ENCODE measurements at places on chromosomes 4 and X.

GRCh38 chrX:153374426-153374825 is 26.7 kb downstream of the PNMA6E start:
- DNase-seq = no peak

DNA sequence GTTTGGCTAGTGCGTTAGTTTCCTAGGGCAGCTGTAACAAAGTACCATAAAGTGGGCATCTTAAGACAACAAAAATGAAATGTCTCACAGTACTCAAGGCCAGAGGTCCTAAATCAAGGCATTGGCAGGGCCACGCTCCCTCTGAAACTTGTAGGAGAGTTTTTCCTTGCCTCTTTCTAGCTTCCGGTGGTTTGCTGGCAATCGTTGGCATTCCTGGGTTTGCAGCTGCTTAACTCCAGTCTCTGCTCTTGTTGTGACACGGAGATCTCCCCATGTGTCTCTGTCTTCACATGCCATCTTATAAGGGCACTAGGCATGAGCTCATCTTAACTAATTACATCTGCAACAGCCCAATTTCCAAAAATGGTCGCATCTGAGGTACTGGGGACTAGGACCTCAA is 362.0 kb upstream of the BOD1L1 start:
- no peak for DNase-seq

- no peak for DNase-seq
Observed at GRCh38 chr4:95693594-95693993, 144.8 kb upstream of the UNC5C start.

DNA sequence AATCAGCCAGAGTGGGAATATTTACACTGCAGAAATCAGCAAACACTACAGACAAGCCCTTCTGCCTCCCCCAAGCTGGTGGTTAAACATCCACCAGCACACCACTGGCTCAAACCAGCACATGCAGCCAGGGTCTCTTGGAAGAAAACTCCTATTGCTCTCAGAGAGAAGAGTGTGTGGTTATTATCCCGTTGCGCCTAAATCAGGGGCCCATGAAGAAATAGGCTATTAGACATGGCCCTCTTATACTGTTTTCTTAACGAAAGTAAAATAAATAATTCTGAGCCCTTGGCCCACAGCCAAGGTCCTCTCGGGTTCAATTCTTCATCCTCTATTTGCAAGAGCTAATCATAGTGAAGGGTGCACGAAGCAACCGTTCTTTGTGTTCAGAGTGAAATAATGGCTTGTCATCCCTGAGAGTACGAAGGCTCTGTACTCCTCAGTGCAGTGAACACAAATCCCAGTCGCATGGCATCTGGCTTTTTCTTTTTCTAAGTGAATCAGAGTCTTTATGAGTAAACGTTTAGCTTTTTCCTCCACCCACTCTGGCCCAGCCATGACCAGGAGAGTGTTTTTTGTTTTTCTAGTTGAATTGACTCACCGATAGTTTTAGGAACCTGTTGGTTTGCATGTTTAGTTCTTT is 33.4 kb upstream of the RBM47 start:
- no peak for DNase-seq

DNA sequence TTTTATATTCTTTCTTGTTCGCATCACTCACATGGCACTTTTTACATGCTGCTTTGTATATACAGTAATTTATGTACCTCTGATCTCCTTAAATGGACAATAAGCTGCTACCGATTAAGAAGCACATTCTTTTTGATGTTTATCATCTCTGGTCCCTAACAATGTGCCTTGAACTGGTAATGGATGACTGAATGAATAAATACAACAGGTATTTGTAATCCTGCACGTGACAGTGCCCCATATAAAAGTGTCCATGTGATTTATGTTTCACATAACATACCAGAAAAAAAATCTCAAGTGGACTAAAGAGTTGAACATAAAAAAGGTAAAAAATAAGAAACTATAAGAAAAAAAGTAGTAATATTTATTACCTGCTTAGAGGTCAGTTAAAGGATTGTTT is 7.7 kb upstream of the SLAIN2 start:
- no peak for DNase-seq

- DNase-seq = no peak
Observed at GRCh38 chrX:29531336-29531735, 684.0 kb upstream of the MAGEB2 start.

DNA sequence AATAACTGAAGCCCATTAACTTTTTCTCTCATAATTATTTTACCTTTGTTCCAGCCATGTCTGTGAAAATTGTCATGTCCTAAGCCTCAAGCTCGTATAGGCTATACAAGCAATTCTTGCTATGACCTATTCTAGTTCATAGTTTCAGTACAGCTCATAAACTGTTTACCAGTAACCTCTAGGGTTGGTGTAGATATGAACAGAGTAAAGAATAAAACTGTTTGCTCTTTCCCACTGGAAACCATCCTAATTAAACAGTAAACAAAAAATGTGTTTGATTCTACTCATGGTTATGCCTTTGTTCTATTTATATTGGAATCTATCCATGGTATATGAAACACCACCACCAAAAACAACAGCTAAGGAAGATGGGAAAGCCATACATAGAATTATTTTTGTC is 1444.0 kb upstream of the PCDH7 start:
- no peak for DNase-seq

- peak; percentile 47 for DNase-seq
Observed at GRCh38 chr4:40719008-40719623, 30.6 kb upstream of the NSUN7 start.

GRCh38 chrX:15216280-15216679 is 53.6 kb downstream of the ASB9 start:
- no peak for DNase-seq

DNA sequence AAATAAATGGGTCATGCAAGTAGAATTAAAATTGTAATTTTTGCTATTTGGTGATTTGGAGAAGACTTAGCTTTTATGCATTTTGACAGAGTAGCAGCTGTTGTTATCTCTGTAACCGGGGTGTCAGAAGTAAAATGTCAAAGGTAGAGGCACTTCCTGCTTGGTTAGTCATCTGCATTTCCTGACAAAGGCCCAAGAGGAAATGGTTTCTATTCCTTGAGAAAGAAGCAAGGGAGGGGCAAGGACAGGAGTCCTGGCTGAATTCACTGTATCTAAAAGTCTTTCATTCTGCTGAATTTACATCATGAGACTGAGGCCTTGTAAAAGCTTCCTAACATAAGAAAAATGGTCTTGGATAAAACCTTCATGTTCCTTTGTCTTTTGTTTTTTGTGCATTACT is 550.9 kb upstream of the BOD1L1 start:
- DNase-seq = peak; percentile 4

DNA sequence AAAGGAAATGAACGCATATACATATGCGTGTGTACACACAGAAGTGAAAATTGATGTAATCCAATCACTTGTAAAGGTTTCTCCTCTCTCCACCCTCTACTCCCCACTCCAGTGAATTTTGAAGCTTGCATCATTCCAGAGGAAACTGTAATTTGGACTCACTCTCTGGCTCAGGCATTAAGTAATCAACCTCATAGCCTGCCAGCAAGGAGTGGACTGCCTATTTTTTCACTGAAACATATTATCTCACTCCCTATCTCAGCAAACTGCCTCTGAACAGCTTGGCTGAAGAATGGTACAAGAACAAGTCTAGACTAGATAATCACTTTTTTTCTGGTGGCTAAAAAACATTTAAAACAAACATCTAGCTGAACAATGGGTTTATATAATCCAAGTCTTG is 124.2 kb downstream of the C4orf51 start:
- peak; percentile 89 for DNase-seq

DNA sequence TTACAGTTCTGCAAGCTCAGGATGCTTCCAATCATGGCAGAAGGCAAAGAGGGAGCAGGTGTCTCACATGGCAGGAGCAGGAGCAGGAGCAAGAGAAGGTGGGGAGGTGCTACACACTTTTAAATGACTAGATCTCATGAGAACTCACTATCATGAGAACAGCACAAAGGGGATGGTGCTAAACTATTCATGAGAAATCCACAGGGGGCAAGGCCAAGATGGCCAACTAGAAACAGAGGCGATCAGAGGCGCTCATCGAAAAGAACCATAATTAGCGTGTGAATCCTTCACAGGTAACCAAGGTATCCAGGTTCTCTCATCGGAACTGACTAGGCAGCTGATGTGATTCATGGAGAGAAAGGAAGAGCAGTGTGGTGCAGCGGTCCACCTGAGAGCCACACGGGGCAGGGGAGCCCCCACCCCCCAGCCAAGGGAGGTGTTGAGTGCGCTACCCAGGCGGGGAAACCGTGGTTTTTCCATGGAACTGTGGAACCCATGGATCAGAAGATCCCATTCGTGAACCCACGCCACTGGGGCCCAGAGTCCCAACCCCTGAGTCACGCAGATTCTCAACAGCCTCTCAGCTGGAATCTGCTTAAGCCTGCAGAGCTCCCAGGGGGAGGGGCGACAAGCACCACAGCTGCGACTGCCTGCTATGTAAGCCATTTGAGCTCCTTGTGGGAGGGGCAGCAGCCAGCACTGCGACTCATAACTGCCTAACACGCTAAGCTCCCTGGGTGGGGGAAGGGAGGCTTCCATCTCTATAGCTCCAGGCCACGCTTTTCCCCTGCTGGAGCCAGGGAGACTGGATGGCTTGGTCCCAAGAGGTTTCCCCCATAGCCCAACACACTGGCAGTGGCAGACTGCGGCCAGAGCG is 46.7 kb downstream of the FGF16 start:
- DNase-seq = peak; percentile 14

DNA sequence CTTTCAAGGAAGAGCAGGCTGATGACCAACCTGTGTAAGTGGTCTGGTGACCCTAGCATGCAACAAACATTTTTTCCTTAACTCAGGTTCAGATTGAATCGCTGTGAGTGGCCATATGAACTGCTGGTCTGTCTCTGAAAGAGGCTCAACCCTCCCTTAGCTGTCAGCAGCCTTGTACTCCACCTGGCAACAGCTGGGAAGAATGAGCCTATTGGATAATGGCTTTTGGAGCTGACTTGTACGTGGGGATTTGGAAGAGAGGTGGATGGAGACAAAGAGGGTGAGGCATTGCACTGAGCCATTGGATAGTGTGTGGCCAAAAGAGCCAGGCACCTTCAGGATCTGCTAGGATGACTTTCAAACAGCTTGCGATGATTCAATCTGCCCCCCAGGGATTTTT is 35.7 kb upstream of the BMP15 start:
- DNase-seq = no peak

- DNase-seq = no peak
Observed at GRCh38 chr4:9898596-9899305, 117.3 kb downstream of the DRD5 start.

DNA sequence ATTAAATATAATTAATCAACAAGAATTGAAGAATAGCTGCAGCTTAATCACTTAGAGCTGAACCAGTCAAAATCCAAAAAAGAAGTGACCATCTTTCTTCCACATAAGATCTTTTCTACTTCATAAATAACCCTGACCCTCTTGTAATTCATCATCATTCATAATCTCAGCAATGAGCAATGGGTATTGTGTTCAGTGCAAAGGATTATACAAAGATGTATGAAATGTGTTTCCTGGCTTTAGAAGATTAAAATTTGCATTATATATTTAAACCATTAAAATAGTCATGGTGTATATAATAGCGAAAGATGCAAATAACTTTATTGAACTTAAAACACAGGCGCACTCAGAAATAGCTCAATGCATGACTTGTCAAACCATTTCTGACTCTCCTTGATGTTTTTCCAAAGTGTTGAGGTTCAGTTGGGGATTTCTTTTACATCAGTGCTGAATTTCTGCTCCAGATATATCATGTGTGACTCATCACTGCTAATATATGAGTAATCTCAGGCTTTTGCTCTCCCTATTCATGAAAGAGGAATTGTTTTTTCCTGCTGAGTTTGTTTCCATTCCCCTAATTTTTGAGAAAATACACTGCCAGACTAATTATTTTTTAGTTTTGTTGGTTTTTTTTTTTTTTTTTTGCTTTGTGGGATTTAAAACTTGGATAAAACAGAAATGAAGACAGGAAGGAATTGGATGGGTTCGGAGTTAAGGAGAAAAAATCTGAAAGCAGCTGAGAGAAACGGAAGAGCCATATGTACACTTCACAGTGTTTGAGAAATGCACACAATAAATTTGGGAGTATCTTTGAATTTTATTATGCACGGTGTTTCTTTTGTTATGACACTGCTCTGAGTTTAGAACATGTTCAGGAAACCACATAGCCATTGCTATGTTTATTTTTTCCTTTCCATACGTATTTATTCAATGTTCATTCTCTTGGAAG is 290.1 kb upstream of the PCDH7 start:
- DNase-seq = peak; percentile 31

DNA sequence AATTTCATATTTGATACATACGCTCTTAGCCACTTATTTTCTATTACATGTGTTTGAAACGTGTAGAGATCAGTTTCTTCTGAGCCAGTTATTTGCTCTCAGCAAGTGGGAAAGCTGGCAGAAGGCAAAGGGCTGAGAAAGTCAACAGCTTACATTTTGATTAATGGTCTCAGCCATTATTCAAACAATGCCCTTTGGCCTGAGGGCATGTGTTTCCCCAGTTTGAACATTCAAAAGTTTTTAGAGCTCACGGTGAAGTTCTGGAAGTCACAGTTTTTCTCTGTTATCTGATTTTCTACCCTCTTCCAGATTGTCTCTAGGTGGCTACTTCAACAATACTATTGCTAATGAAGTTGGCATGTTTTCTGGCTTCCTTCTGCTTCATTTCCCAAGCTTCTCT is 591.8 kb upstream of the CPEB2 start:
- no peak for DNase-seq

GRCh38 chrX:149370097-149370496 is 135.0 kb downstream of the IDS start:
- no peak for DNase-seq

- peak; percentile 18 for DNase-seq
Observed at GRCh38 chrX:1468250-1468772, 15.6 kb upstream of the ASMTL start.

DNA sequence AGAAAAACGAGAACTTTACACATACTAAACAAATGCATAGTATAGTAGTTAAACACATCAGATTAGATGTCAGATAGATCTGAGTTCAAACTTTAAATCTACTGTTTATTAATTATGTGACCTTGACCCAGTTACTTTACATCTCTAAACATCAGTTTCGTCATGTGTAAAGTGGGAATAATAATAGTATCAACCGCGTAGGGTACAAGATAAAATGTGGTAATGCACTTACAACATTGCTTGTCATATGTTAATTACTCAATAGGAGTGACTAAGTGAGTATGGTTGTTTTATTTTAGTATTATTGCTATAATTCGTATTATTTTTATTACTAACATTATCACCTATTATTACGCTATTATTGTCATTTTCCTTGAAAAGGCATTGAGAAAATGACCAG is 144.2 kb downstream of the KLHL4 start:
- DNase-seq = no peak

GRCh38 chr4:122911588-122911987 is 10.8 kb downstream of the NUDT6 start:
- no peak for DNase-seq

DNA sequence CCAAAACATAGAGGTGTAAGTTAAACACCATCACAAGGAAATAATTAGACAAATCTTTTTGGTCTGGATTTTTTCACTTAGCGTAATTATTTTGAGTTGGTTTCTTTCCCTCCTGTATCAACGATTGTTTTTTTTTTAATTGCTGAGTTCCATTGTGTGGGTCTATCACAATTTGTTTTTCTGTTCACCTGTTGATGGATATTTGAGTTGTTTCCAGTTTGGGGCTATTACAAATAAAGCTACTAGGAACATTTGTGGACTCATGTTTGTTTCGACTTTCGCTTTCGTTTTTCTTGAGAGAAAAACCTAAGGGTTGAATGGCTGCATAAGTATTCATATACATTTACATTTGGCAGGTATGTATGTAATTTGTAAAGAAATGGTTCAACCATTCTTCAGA is 20.4 kb upstream of the FBXW7 start:
- no peak for DNase-seq
